CD4-positive, alpha-beta T cell treated with Interleukin-6 at 100 ng/mL for 8 hours (primary cell): ENCODE measurements at places on chromosomes 1 and 21.

DNA sequence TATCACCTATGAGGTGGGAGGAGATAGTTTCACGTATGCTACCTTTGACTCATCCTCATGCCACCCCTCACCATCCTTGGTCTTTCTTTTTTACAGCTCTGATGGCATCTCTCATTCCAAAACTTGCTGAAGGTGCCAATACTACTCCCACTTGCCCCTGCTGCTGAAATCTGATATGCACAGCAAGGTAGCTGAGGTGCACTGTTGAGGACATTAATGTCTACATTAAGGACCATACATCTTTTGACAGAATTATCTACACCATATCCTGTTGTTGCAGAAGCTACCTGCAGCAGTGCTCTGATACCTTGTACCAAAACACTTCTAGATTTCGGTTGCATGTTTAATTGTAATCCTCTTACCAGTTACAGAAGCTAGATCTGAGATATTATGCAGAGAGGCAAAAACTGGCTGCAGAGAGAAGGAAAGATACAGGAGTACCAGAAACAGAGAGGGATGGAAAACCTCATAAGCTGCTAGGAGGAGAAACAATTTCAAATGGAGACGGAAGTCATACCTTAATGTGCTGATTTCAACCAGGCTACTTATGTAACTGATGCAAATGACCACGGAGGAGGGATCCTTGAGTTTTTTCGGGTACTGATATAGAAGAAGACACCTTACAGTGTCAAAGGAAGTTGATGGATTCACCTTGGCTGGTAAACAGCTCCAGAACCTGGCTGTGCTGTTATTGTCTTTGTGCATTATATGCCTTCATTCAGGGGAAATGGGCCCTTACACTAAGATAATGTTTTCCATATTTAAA, 19.3 kb upstream of the PTPRC start:
- no peak for DNase-seq

GRCh38 chr21:42746240-42746592, 92.8 kb downstream of the PDE9A start:
- DNase-seq: no peak

DNA sequence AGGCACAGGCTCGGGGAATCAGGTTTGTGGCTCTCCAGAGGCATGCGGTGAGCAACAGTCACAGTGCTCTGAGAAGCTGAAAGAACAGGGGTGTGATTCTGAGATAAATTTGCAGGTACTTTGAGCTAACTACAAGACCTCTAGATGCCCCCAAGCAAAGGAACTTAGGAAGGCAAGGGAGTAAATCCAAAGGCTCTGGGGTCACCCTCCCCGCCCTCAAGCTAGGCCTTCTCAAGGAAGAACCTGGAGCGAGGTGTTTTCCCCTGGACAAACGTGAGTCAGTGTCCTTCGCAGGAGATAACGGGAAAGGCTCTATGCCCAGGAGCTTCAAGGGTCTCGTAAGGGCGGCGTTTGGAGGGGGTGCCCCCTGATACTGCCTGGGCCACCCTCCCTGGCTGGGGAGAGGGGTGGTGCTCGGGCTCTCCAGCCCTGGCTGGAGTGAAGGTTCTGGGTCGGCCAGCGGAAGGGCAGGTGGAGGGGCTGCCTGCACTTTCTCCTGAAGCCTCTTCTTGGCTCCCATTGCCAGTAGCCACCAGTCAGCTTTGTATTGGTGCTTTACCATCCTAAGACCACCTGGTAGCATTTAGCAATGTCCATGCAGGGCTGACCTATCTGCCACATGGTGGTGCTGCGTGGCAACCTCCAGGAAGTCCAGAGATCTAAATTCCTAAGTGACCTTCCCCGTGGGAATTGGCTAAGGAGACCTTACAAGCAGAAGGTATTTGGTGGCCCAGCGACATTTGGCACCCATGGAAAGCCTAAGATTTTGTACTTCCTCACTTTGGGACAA, 44.0 kb downstream of the GPR161 start:
- no peak for DNase-seq

DNA sequence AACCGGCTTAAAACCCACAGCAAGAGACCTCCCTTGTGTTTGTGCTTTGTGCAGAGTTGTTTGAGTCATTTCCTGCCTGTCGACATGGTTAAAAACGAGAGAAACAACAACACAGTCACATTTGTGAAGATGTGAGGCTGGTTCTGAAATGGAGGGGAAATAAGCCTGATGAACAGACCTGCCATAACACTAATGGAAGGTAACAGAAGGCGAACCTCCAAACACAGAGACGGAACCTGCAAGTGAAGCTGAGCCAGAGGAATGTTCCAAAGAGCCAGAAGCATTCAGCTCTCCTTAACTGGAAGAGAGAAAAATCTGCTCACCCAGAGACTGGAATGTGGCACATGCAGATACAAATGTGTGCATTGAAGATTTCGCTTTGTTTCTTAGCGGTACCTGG, 53.2 kb upstream of the RAVER2 start:
- DNase-seq: no peak

GRCh38 chr1:209537336-209538114, 46.0 kb upstream of the CAMK1G start:
- DNase-seq: no peak
